ENCODE measurements at places on chromosomes 13 and 19.

- DNase-seq, result no peak
These were observed 11.8 kb downstream of the USPL1 start for GRCh38 chr13:30629527-30629926.

GRCh38 chr19:615619-616018 lies 17.7 kb downstream of the POLRMT start:
- DNase-seq, result no peak

- no peak for DNase-seq
These were observed 805.9 kb downstream of the PCDH17 start for GRCh38 chr13:58437427-58437826.

- no peak for DNase-seq
These were observed 18.7 kb upstream of the ATXN8OS start for GRCh38 chr13:70088926-70089325.

Data from stimulated activated CD4-positive, alpha-beta T cell treated with anti-CD3 and anti-CD28 coated beads, Interleukin-15, amount 100 ng/mL, for 24 hours (primary cell).